CMK (cell line): ENCODE measurements at places on chromosomes 6 and 20.

DNA sequence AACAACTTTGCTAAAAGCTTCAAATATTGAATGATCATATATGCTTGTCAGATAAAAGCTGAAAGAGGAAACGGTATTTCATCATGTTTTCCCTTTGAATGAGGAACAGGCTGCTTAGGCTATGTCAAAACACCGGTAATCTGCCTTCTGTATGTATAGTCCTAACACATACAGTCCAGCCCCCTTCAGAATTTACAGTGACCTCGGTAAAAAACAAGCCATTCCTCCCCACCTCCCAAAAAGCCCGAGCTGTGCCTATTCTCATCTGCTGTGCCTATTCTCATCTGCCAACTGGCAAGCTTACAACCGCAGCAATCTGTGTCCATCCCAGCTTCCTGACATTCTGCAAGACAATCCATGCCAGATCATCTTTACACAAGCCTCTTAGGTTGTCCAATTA, 26.8 kb upstream of the UBE2J1 start:
- no peak for DNase-seq

DNA sequence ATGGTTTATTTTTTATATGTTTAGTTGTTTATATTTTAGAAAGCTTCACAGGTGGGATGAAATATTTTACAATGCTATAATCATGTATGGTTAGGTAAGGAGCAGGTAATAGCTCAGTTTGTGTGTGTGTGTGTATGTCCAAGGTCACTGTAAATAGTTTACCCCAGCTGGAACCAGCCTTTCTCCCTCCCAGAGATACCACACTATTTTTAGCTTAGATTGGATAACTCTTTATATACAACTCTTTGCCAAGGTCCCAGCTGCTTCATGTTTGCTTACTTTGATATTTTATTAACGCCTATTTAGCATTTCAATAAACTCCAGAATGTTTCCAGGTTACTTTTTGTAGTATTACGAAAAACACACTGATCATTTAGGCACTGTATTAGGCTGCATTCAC, 1.8 kb upstream of the PEX7 start:
- DNase-seq = no peak

DNA sequence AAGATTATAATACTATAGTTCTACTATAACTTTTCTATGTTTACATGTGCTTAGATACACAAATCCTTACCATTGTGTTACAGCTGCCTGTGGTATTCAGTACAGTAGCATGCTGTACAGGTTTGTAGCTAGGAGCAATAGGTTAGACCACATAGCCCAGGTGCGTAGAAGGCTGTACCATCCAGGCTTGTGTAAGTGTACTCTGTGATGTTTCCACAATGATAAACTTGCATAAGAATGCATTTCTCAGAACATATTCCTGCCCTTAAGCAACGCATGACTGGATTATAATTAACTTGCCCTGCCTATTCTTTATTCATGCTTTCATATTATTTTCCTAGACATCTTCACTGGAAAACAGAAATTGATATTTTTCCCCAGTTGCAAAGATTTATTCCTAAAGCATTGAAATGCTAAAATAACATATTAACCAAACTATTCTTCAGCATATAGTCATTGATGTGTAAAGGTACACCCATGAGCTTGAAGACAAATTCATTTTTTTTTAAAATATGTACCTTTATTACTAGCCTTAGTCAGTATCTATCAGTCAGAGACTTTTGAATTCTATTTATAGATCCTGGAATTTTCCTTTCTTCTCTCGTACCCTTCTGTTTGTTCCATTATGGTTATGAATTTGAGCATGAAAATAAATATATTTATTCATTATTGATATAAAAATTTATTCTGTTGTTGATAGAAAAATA, 7.2 kb upstream of the CTAGE9 start:
- no peak for DNase-seq

GRCh38 chr6:165833355-165833754, 170.3 kb upstream of the PDE10A start:
- no peak for DNase-seq

DNA sequence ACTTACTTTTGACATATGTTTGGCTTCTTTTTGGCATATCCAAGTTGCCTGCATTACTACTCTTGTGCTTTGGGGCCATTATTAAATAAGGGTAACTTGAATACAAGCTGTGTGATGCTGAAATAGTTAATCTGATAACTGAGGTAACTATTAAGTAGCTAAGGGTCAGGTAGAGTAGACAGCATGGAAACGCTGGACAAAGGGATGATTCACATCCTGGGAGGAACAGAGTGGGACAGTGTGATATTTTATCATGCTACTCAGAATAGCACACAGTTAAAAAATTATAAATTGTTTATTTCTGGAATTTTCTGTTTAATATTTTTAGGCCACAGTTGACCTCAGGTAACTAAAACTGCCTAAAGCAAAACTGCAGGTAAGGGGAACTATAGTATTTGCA, 483.9 kb downstream of the RFPL4B start:
- DNase-seq = no peak

- no peak for DNase-seq
Observed at GRCh38 chr20:14817101-14817500, 479.7 kb upstream of the FLRT3 start.

DNA sequence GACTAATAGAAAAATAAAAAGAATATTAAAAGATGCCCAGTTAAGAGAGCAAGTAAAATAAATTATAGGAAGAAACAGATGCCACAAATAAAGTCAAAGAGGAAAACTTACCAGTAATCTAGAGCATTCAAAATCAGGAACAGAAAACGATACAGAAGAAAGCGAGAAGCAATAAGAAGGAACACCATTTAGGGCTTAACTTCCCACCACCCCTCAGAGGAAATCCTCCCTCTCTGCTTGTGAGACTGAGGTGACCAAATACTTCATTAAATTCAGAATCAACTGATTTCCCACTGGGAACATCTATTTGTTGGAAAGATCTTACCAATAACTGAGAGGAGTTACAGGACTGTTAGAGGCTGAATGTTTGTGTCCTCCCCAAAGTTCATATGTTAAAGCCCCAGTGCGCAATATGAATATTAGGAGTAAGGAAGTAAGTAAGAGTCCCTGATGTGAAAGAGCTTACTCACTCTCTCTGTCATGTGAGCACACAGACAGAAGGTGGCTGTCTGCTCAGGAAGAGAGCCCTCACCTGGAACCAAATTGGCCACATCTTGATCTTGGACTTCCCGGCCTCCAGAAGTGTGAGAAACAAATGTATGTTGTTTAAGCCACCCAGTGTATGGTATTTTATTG, 19.5 kb downstream of the KATNA1 start:
- no peak for DNase-seq

DNA sequence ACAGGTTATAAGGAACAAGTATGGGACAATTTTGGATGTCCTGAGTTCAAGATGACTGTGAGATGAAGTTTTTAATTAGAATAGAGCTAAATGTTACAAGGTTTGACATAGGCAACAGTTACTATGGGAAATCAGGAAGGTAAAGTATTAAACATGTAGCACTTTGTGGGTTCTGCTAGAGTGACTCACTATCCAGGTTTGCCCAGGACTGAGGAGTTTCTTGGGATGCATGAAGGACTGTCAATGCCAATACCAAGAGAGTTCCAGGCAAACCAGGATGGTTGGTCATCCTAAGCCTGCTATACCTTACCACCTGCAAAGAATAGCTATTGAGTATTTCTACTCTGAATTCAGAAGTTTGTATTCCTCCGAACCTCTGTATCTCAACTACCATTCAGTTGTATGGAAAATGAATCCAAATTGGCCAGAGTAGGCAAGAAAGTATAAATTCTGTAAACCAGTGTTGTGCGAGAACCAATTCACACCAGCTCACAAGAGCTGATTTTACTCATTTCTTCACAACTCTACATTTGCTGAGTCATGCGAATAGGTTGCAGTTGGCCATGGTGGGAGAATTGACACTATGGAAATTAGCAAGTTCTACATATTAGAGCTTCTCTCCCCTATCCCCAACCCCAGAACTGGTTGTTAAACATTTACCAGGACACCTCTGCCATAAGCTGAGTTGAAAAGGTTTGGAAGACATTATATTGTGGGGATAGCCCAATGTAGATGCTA, 449.5 kb downstream of the PLCB1 start:
- no peak for DNase-seq

DNA sequence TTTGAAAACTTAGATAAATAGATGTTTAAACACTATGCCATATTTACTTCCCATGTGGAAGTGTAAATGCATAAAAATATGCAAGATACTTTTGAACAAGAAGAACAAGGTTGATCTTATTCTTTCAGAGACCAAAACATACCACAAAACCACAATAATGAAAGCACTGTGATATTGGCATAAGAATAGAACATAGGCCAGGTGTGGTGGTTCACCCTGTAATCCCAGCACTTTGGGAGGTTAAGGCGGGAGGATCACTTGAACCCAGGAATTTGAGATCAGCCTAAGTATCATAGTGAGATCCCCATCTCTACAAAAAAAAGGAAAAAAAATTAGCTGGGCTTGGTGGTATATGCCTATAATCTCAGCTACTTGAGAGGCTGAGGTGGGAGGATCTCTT, 66.5 kb downstream of the KCNS1 start:
- DNase-seq = no peak

DNA sequence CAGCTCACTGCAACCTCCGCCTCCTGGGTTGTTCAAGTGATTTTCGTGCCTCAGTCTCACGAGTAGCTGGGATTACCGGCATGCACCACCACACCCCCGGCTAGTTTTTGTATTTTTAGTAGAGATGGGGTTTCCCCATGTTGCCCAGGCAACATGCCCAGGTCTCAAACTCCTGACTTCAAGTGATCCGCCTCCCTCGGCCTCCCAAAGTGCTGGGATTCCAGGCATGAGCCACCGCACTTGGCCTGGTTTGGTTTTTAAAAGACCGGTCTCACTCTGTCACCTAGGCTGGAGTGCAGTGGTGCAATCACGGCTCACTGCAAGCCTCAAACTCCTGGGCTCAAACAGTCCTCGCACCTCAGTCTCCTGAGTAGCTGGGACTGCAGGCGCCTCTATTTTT, 40.1 kb downstream of the VSTM2L start:
- DNase-seq = no peak

GRCh38 chr6:168217880-168218537, 101.6 kb downstream of the DACT2 start:
- no peak for DNase-seq

DNA sequence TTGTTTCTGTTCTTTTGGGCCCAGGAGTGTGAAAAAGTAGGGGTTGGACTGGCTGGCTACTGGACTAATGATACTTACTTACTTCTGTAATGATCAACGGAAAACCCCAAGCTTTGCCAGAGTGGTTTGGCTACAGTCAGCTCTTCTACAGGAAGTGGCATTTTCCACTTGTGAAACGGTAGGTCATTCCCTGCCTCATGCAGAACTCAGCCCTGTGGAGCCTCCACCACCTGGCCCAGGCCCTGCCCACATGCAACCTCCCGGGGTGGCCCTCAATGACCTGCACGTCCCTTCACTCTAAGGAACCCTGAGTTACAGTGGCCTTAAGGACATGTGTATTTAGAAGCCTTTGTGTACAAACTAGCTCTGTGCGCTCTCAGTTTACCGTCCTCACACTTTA, 140.4 kb downstream of the DTNBP1 start:
- no peak for DNase-seq
